ENCODE measurements at places on chromosomes 4 and X.
A peak's percentile ranks its signal among the peaks of the same experiment; 100 is the strongest.

- no peak for DNase-seq
These were observed 68.4 kb downstream of the PDLIM5 start for GRCh38 chr4:94519925-94520789.

DNA sequence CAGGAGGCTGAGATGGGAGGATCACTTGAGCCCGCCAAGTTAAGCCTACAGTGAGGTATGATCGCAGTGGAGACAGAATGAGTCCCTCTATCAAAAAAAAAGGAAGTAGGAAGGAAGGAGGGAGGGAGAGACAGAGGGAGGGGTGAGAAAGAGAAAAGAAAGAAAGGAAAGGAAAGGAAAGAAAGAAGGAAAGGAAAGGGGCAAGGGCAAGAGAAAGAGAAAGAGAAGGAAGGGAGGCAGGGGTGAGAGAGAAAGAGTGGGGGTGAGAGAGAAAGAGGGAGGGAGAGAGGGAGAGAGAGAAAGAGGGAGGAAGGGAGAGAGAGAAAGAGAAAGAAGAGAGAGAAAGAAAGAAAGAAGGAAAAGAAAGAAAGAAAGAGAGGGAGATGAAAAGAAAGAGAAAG, 13.2 kb downstream of the ELF2 start:
- DNase-seq, result no peak

DNA sequence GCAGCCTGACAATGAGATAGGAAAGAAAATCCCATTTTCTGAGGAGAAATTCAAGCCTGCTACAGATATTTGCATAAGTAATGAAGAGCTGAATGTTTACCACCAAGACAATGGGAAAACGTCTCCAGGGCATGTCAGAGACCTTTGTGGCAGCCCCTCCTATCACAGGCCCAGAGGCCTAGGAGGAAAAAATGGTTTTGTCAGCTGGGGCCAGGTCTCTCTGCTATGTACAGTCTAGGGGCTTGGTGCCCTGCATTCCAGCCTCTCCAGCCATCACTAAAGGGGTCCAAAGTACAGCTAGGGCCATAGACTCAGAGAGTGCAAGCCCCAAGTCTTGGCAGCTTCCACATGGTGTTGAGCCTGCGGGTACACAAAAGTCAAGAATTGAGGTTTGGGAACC, 361.6 kb upstream of the ANXA10 start:
- DNase-seq, result no peak

GRCh38 chrX:132559101-132559500, 70.3 kb upstream of the MBNL3 start:
- peak; percentile 42 for DNase-seq

GRCh38 chrX:115400960-115401359, 111.4 kb downstream of the LUZP4 start:
- DNase-seq, result peak; percentile 30

DNA sequence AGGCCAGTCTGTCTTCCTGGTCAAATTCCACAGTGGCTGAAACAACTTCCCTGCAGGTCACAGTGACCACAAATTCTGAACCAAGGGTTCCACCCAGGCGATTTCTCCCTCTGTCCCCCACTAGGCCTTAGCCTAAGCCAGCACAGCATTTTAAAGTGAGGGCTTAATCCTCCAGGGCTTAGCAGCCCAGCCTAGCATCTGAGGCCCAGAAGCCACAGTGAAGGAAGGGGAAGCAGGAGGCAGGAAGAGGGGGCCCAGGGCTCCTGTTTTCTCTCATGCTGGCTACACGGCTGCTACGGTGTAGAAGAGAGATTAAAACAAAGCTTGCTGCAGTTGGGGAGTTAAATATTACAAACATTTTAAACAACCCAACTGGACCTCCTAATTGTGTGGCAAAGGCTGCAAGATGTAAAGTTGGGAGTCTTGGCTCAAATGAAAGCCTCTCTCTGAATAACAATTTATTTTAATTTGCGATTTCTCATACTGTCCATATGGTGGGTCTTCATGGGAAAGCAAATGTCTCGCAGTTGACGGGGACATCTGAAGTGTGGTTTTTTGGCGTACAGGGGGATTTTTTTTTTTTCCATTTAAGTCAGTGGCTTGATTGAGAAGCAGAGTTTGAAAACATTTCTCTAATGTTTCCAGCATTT, 170.8 kb upstream of the RAI2 start:
- no peak for DNase-seq
